ENCODE measurements at places on chromosomes 16 and 17.

GRCh38 chr16:84559311-84559932 lies 55.0 kb upstream of the MEAK7 start:
- DNase-seq: no peak

GRCh38 chr17:20315821-20316220 lies 151.5 kb downstream of the LGALS9B start:
- no peak for DNase-seq

GRCh38 chr17:4657678-4658077 lies 16.2 kb upstream of the ALOX15 start:
- DNase-seq: no peak

DNA sequence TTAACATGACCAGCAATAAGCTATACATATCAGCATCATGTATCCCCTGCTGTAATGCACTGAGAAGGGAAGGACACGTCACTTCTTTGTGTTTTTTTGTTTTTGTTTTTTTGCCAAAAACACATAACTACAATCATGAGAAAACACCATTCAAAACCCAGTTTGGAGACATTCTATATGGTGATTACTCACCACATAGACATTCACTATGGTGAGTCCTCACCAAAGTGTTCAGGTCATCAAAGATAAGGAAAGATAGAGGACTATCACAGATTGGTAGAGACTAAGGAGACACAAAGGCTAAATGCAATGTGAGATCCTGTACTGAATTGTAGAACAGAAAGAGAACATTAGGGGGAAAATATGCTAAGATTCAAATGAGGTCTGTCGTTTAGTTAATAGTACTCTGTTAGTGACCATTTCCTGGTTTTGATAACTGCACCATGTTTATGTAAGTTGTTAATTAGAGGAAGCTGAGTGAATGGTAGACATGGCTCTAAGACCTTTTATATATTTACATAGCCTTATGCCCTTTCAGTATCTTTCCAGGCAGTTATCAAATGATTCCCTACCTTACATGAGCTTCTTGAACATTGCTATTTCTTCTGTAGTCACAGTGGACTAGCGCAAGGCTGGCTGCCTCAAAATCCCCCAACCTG lies 46.6 kb downstream of the PIK3R5 start:
- DNase-seq: no peak

GRCh38 chr17:40916366-40916765 lies 21.1 kb downstream of the KRT23 start:
- no peak for DNase-seq

- DNase-seq: no peak
Measured at GRCh38 chr16:68496689-68497088, 42.4 kb upstream of the ZFP90 start.

DNA sequence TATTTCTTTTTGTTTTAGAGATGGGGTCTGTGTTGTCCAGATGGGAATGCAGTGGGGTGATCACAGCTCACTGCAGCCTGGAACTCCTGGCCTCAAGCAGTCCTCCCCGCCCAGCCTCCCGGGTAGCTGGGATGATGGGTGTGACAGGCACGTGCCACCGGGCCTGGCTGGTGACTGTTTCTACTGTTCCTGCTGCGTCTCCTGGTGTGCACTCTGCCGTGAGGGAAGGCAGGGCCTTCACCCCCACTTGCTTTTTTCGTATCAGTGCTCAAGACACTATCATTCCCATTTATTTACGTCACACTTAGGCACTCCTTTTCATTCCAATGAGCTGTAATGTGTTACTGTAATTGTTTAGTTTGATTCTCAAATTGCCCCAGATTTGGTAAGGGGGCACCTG lies 25.3 kb upstream of the PVALEF start:
- DNase-seq: no peak

DNA sequence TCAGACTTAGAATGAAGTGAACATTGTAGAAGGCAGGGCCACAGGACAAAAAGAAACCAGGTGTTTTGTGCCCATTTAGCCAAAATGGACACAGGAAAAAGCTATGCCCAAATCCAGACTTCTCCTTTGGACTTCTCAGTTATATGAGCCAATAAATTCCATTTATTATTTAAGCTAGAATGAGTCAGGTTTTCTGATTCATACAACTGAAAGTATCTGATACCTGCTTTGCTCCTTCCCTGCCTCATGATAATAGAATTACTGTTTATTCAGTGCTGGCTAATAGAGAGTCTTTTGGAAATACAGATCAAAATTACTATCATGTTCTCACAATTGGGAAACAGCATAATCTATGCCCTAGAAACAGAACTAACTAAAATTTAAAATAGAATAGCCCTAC lies 8.7 kb upstream of the CPD start:
- DNase-seq: no peak

DNA sequence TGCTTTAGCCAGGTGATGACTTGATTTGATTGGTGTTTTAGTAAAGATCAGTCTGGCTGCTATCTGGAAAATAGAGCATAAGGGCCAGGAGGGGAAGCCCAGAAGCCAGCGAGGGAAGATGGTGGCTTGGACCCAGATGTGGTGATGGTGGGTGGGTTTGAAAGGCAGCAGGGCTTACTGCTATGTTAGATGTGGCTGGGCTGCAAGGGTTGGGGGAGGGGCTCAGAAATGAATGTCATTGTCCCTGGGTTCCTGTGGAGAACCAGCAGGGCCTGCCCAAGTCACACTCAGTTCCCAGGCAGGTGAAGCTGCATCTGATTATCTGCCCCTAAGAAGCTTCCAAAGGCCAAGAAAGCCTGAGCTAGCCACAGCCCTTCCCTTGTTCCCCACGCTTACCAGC lies 71.7 kb upstream of the BRD7 start:
- no peak for DNase-seq

GRCh38 chr17:30351735-30352134 lies 17.9 kb upstream of the TMIGD1 start:
- no peak for DNase-seq

DNA sequence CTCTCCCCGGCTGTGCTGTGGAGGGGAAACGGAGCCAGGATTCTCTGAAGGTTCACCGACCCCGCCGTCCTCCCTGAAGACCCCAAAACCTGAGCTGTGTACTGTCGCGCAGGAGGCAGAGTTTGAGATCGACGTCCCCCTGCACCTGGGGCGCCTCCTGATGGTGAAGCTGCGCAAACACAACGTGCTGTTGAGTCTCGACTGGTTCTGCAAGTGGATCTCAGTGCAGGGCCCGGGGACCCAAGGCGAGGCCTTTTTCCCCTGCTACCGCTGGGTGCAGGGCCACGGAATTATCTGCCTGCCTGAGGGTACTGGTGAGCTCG lies 62.6 kb upstream of the TEKT1 start:
- no peak for DNase-seq

GRCh38 chr17:9932491-9932890 lies 27.4 kb upstream of the RCVRN start:
- DNase-seq: no peak

DNA sequence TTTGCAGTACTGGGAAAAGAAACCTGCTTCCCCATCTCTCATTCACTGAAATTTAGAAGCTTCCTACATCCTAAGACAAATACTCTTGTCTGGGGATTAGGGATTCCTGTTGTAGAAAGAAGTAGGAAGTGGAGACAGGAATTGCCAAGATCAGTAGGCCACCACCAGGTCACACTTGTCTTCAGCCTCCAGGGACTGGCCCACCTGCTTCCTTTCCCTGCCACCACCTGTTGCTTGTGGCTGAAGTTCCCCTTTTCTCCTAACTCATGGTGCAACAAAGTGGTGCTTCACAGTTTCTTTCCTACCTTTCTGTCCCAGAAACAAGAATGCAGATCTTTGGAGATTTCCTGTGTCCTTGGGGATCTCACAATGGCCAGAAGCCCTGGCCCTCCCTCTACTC lies 82.4 kb downstream of the WNT3 start:
- DNase-seq: no peak

DNA sequence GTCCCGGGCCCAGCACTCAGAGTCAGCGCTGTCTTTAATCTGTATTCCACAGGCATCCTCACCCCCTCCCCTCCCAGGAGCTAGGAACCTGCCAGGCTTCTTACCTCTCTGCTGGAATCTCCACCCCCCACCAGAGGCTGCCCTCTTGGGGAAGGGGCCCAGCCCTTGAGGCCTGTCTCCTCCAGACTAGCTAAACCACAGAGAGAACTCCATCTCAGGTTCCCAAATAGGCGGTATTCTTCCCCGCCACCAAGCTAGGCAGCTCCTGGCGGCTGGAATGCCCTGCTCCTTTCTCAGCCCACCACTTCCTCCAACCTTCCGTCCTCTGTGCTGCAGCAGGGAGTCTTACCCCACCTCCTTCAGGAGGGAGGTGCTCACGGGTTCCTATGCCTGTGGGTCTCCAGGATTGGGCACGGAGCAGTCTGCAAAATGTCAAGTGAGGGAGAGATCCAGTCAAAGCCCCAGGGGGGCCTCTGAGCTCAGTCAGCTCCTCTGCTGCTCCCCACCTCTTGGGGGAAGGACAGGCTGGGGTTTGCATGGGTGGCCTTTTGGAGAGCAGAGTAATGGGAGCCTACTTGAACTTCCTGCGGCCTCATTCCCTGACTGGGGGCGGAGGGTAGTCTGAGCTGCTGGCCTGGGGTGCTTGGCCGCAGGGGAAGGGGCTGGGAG lies 55.7 kb downstream of the SREBF1 start:
- no peak for DNase-seq

DNA sequence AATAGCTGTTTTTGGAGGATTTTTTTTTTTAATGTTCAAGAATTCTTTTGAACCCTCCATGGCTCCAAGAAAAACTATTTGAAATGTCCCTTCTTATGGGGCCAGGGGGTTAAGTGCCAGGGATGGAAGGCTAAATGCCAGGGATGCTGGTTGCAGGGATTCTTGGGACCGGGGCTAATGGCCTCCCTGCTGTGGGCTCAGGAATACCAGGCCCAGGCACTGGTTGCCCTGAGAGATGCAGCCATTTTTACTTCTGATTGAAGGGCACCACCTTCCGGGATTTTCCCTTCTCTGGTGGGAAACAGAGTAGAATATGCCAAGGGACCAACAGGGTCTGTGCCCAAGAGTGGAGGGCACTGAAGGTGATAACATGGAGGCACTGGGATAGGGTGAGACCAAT lies 10.9 kb upstream of the KAT7 start:
- DNase-seq: no peak

DNA sequence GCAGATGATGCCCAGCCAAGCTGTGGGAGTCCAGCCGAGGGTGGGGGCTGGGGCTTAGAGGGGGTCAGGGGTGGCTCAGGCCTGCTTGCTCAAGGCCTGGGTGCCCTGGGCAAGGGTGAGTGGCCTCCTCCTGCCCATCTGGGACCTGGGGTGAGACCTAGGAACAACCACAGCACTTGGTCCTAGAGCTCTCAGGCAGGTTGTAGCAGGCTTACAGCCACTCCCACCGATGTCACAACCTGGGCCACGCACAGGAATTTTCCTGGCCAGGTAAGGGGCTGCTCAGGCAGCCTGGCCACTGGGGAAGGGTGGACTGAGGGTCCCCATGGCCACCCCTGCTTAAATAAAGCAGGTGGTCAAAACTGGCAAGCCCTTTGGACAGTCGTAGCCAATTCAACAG lies 6.3 kb upstream of the SREBF1 start:
- DNase-seq: no peak

Measured in stimulated activated CD4-positive, alpha-beta T cell treated with anti-CD3 and anti-CD28 coated beads, TNF-alpha, amount 100 ng/mL, for 4 hours (primary cell).